DMS79 (cell line): ENCODE measurements at places on chromosomes 1 and 21.

DNA sequence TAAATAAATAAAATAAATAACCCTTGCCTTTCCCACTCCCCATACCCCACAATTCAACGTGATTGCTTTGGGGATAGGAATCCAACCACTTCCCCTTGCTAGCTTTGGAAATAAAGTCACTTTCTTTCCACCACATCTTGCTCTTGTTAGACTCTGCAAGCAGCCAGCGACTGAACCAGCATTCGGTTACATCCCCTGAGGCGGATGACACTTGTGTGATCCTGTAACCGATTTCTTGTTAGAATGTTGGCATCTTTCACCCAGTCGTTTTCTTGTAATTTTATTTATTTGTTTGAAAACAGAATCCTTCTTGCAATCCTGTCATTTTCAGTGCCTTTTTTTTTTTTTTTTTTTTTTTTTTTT is 1.6 kb upstream of the IFNGR2 start:
- no peak for DNase-seq

- peak; percentile 50 for DNase-seq
These were observed at the start of gene FMO5 for GRCh38 chr1:147225193-147225730. Gene FMO5, minus strand, starts transcription at chr1:147225339. Its CDS starts 310 bp downstream, at chr1:147225029.

- DNase-seq, result no peak
These were observed 106.6 kb upstream of the ACTRT2 start for GRCh38 chr1:2914702-2915101.

DNA sequence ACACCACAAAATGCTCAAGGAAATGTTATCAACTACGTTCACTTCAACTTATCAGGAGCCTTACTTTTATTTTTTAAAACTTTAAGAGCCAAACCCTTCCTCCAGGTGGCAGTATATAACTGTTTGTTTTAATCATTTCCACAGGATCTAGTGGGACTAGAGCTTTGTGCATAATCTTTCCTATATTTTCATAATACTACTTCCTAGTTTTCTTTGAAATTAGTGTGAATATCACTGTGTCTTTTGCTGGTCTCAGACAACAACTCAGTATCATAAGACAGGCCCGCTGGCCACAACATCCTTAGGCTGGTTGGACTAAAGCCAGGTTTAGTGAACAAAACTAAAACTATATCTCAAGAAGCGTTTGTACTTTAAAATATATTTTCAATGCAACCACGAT is 145.5 kb downstream of the TIAM1 start:
- peak; percentile 19 for DNase-seq

DNA sequence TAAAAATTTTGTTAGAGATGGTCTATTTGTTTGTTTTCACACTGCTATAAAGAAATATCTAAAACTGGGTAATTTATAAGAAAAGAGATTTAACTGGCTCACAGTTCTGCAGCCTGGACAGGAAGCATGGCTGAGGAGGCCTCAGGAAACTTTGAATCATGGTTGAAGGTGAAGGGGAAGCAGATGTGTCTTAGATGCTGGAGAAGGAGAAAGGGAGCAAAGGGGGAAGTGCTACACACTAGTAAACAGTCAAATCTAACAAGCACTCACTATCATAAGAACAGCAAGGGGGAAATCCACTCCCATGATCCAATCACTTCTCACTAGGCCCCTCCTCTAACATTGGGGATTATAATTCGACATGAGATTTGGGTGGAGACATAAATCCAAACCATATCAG is 76.8 kb upstream of the COL24A1 start:
- no peak for DNase-seq

DNA sequence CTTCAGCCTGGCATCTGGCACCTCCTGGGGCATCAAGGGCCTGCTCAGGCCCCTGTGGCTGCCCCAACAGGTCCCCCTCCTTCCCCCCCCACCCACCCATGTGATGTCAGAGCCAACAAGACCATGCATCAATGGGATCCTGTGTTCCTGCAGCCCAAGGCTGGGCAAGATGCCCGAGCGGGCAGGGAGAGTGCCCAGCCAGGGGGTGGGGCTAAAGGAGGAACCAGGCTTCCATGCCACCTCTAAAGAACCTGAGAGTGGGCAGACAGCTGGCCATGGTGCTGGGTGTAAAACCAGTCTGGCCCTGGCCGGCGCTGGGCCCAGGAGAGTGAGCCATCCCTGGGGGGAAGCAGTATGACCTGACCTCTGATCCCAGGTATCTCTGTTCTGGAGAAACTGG is 7.6 kb downstream of the COL16A1 start:
- peak; percentile 16 for DNase-seq

DNA sequence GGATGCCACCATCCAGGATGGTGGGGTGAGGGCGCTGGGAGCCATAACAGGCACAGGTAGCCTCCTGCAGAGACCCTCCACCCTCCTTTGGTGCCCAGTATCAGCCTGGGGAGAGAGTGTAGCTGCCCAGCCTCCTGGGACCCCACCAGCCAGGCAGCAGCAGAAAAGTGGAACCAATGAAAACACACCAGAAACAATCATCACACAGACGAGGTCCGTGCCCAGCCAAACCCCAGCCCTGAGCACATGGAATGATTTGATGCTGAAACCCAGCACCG is 285.1 kb downstream of the PTPRU start:
- DNase-seq, result no peak

GRCh38 chr1:39205102-39205780 is 746 bp downstream of the MACF1 start:
- no peak for DNase-seq

- no peak for DNase-seq
These were observed 3.0 kb downstream of the RAB25 start for GRCh38 chr1:156063997-156064285.

DNA sequence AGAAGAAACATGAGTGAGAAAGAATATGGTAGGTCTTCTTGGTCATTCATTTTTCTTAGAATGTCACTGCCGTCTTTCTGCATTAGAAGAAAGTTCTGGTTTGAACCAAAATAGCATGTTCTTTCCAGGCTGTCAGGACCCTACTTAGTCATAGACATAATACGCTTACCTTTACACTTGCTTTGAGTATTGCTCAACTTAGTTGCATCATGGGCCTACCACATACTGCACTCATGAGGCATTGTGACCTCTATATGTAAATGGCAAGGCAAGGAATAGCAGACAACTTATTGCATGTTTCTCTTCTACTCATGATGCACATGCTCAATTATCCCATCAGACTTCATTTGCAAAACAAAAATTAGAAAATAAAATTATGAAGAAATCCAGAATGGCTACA is 415.0 kb downstream of the HLX start:
- no peak for DNase-seq

DNA sequence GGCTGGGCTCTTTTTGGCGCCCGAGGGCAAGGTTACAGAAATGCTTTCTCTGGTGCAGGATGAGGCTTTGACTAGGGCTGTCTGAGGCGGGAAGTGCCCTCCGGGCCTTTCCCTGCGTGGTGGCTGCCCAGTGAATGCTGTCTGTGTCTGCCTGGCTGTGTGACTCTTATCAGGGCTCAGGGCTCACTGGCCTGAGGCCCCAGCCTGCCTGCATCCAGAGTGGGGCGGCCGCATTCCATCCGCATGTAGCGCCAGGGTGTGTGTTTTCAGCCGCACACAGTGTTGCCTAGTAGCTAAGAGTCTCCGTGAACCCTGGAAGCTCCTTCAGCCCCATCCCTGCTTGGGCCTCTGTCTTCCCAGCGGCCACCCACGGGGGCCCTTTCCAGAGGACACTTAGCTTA is 59.1 kb downstream of the FAAP20 start:
- DNase-seq, result no peak

- DNase-seq, result no peak
These were observed 25.0 kb upstream of the CACYBP start for GRCh38 chr1:174974711-174975119.

GRCh38 chr21:40620386-40621145 is 226.4 kb downstream of the DSCAM start:
- DNase-seq, result no peak

GRCh38 chr1:228374711-228375577 is 31.7 kb downstream of the TRIM11 start:
- DNase-seq, result no peak

GRCh38 chr1:94395748-94396309 is 22.4 kb upstream of the ABCD3 start:
- no peak for DNase-seq

GRCh38 chr1:173222149-173223030 is 15.3 kb upstream of the TNFSF4 start:
- no peak for DNase-seq

GRCh38 chr1:85448358-85448757 is 16.6 kb downstream of the DDAH1 start:
- DNase-seq, result no peak

DNA sequence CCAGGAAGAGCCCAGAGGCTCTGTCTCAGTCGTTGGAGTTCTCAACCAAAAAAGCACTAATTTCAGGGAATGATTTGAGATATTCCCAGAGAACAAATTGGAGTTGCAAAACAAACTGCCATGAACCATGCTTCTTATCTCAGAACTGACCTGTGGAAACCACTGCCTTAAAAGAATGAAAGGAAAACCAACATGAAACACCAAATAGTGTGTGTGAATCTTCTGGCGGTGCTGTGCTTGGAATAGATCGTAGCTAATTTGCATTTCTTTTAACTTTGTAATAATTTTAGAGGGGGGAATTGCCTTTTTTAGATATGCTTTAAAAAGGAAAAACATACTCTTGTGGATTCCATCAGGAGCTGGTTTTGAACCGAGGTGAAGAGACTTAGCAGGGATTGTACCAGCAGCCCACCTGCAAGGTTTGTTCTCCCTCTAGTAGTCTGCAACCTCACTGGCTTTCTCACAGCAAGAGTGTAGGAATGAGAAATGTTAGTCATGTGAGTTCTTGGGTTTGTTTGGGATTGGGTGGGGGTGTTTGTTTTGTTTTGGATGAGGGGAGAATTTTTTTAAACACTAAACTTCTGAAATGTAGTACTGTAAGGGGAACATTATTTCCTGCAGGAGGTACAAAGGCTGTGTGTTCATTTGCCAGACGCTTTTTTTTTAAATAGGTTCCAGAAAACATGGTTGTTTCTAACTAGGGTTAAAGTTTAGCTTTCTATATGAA is 45.7 kb upstream of the ANGPTL1 start:
- no peak for DNase-seq

- no peak for DNase-seq
These were observed 119.1 kb downstream of the ERG start for GRCh38 chr21:38379147-38379546.

GRCh38 chr1:145935708-145936107 is 8.4 kb upstream of the RBM8A start:
- no peak for DNase-seq

DNA sequence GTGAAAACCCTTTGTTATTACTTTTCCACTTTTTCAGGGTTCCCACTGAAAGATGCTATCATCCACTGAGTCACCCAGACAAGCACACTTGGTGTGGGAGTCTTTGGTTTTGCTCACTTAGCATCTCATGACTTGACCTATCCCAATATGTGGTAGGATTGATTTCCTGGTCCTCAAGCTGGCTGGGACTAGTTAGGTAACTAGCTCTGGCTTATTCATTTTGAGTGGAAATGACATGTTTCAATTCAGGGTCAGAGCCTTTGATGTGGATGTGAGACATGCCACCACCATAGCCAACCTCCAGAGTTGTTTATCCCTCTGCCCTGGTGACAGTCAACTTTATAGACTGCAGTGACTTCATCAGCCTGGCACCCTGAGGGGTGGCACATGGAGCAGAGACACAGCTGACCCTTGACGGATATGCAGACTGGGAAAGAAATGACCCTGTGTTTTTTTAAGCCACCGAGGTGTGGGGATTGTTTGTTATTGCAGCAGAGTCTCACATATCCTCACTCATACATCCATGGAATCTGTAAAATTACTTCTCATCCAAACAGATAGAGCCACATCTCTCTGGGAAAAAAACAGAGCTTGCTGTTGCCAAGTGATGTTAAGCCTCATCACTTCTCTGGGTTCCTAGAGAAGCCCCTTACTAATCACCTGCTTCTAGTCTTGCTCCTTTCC is 699.9 kb downstream of the MATN1 start:
- DNase-seq, result no peak

DNA sequence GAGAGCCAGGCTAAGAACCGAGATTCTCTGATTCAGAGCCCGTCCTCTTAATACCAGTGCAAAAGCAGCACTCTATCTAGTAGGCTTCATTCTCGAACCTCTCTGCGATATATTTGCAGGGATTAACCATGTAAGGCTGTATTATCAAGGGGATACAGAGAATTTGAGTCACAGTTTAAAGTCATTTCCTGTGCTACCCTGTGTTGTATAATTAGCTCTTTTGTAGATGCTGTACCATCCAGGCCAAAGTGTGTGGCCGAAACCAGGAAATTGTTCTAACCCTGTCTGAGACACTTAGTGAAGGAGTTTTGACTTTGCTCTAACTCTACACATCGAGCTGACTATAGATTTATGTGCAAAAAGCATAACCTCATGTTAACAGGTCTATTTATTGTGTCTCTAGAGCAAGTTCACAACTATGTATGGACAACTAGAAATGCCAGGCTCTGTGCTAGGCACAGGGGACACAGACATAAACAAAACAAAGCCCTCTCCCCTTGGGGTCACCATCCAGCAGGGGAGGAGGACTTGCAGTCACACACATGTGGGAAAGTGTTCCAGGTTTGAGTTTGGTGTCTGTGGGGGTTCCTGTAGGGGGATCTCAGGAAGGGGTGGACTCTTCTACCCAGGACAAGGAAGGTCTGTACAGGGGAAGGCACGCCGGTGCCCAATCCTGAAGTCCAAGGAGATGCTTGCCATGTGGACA is 182.2 kb downstream of the DHRS3 start:
- no peak for DNase-seq

DNA sequence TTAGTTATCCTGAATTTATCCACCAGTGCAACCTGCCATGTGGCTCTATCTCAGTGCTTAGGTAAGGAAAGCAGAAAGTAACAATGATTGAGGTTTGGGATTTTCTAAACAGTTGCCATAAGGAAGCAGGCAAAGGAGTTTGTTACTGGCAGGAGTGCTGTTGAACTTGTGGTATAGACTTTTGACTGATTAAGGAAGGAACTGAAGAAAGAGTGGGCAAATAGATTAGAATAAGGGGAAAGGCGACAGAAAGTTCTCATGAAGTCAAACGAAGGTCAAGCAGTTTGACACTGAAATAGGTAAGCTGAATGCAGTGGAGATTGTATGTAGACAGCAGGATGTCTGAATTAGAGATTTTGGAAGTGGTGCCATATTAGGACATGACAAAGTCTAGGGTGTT is 24.2 kb upstream of the CR2 start:
- no peak for DNase-seq

DNA sequence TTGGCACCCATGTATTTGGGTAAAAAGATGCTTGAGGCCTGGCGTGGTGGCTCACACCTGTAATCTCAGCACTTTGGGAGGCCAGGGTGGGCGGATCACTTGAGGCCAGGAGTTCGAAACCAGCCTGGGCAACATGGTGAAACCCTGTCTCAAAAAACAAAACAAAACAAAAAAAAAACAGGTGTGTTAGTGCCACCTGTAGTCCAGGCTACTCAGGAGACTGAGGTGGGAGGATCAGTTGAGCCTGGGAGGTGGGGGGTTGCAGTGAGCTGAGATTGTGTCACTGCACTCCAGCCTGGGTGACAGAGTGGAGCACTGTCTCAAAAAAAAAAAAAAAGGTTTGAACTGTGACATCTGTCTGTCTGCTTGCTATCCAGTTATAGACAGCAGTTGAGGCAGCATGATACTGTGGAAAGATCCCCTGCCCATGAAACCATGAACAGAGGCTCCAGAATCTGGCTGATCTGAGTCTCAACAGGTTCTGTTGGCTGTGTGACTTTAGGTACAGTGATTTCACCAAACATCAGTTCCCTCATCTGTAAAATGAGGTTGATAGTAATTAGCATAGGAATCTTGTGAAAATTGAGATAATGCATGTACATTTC is 5.7 kb downstream of the DYRK1A start:
- no peak for DNase-seq

GRCh38 chr1:203083463-203083921 is 2.3 kb downstream of the MYOG start:
- no peak for DNase-seq
